ENCODE measurements at places on chromosomes 1 and 21.

- DNase-seq = no peak
Measured at GRCh38 chr1:19219451-19219850, 9.4 kb upstream of the UBR4 start.

- peak; percentile 23 for DNase-seq
Measured at GRCh38 chr1:24541711-24542346, 14.1 kb upstream of the NCMAP start.

- DNase-seq = no peak
Measured at GRCh38 chr1:241499910-241500309, 19.6 kb downstream of the FH start.

- no peak for DNase-seq
Measured at GRCh38 chr1:197811769-197812168, 36.5 kb upstream of the DENND1B start.

Measured in activated CD4-positive, alpha-beta T cell treated with anti-CD3 and anti-CD28 coated beads, Interleukin-2, amount 50 U/mL, for 1 hour (primary cell).